Posterior vena cava (tissue), 2 donors: ENCODE measurements at places on chromosomes 1 and 21. TPM values are rescaled to one million over a fixed set of nuclear protein-coding genes. Genes with fewer than 3 reads are reported as not detected.

DNA sequence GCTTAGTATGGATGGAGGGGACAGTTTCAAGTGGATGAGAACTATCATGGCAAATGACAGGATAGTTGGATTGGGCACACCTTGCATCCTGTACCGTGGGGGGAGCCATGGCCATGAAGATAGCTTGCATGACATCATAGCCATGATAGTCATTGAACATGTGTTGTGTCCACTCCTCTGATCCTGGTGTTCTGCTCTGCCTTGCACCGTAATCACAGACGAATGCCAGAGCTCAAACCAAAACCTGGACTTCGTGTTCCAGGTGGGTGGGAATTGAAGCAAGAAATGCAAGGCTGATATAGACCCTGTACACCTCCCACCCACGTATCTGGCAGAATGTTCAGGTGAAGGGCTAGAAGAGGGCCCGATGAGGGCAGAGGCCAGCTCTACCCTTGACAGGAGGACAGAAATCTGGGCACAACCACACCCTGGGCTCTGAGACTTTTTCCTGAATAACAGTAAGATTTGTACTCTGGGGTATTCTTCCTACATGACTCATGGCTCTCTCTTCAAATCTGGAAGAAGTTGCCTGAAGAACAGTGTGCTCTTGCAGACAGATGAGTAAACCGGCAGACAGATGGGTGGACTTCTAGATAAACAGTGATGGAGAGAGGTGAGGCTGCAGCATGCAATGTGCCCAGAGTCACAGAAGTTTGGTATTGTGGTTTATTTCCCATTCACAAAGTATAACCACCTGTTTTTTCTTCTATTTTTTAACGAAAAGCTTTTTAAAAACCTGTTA lies 45.0 kb downstream of the KCNJ6 start:
- DNase-seq, result no peak

GRCh38 chr1:18007391-18008041 lies 100.1 kb upstream of the IGSF21 start:
- no peak for DNase-seq

- DNase-seq, result no peak
Measured at GRCh38 chr1:48790397-48790796, 13.7 kb upstream of the BEND5 start.

GRCh38 chr21:25772686-25773085 lies 37.9 kb downstream of the GABPA start:
- no peak for DNase-seq

DNA sequence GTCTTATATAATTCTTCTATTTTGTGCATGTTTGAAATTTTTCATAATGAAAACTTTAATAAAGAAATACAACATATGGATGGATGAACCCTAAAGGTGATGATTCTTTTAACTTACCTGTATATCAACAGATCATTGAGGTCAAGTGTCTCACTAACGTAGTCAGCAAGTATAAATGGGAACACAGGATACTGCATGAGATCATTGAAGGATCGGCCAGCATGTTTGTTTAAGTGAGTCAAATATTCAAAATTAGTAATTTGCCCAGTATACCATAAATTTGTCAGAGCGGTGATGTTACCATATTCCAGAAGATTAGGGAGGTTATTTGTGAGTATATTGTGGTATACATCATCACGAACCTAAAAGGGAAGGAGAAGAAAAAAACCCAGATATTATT lies 71.0 kb upstream of the GNG4 start:
- DNase-seq, result no peak

DNA sequence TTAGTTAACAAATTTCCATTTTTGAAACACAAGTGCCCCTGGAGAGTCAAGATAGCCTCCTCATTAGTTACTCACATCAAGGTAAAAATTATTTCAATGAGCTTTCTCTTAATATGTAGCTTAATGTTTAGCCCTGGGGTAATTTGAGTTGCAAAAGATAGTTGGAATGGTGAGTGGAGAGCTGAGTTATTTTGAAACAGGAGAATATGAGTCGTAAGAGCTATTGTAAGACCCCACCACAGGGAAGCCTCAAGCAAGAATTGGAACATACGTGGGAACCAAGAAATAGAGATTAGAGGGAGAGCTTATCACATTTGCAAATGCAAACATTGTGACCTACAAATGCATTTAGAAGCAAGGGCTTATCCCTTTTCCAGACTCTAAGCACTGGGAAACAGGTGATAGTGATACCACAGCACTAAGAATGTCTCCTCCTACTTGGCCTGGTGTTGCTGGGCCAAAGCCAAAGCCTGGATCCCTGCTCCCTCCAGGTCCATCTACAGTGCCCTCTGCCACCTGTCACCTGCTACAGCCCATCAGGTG lies 635.1 kb downstream of the PTPRC start:
- DNase-seq, result no peak

DNA sequence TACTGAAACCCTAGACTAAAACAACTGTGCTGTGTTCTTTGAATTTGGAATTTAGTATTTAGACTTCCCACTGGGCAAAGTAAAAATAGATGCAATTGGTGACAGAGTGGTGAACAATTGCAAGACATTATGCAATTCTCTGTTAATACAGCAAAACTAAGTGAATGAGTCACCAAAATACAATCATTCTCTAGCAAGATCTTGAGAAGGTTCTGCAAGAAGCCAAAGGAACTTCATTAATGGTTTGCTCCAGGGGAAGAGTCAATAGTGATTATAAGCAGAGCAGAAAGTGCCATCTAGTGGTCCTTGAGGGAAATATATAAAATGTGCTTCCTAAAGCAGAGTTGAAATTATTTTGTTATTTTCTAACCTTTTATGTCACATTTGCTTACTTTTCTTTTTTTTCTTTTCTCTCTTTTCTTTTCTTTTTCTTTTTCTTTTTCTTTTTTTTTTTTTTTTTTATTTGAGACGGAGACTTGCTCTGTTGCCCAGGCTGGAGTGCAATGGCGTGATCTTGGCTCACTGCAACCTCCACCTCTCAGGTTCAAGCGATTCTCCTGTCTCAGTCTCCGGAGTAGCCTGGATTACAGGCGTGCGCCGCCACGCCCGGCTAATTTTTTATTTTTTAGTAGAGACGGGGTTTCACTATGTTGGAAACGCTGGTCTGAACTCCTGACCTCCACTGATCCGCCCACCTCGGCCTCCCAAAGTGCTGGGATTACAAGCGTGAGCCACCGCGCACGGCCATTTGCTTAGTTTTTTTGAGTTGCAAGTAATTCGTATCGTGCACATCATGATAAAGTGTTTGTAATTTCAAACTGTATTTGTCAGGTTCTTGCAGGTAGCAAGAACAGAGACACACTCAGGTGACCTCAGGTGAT lies 99.2 kb downstream of the CTH start:
- DNase-seq, result no peak

DNA sequence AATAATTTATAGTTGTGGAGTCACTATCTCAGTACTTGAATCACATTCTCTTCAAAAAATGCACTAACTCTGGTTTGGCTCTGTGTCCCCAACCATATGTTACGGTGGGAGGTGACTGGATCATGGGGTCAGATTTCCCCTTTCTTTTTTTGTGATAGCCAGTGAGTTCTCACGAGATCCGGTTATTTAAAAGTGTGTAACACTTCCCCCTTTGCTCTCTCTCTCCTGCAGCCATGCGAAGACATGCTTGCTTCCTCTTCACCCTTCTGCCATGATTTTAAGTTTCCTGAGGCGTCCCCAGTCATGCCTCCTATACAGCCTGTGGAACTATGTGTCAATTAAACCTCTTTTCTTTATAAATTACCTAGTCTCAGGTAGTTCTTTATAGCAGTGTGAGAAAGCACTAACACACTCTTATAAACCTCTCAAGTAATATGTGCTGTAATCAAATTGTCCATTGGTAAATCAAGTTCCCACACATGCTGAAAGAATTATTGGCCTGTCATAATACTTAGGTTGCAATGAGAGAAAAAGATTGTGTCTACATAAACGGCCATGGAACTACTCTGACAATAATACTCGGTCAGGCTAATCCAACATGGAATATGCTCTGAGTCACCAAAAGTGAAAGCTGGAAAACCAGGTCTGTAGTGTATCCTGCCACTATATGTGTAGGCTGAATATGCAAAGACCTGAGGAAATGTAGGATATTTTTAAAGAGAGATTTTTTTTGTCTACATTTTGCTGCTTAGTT lies 107.5 kb downstream of the SLC44A5 start:
- DNase-seq, result no peak

DNA sequence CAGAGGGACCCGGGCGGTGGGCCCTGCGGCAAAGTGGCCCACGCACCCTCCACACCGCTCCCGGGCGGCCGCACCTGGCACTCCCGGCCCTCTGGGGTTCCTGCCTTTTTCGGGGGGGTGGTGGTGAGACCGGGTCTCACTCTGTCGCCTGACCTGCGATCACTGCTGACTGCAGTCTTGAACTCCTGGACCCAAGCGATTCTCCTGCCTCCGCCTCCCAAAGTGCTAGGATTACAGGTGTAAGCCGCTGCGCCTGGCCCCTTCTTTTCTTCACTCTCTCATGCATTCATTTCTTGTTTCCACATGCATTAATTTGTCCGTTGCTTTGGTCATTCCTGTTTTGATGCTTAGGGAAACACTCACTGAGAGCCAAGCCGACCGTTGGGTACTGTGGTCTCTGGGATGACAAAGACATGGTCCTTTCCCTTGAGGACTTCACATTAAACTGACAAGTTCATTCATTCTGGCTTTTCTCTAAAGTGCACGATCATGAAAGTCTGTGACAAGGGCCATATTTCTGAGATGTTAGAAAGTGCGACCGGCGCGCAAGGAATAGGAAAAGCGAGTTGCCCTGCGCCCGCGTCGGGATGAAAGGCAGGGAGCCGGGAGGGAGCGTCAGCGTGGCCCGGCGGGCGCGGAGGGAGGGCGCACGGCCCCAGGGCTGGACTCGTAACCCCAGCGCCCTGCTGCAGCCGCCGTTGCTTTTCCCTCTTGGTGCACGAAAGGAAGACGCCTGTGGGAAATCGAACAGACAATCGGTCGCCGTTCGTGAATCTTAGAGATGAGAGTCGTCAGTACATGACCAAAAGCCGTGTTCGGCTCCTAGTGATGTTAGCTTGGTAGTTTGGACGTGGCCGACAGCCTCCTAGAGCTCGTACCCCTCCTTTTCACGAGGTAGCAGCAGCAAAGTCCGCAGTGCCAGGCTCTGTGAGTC lies 1.0 kb upstream of the MCOLN2 start:
- no peak for DNase-seq

DNA sequence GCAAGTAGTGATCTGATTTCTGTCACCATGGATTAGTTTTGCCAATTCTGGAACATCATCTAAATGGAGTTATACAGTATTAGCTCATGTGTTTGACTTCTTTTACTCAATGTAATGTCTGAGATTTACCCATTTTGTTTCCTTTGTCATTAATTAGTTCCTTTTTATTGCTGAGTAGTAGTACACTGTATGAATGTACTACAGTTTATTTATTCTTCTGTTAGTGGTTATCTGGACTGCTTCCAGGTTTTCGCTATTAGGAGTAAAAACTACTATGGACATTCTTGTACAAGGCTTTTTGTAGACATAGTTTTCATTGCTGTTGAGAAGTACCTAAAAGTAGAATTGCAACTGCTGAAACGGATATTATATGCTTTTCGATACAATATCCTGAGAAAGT lies 14.1 kb downstream of the SUCO start:
- no peak for DNase-seq

GRCh38 chr1:213820362-213821149 lies 167.2 kb upstream of the PROX1 start:
- no peak for DNase-seq

DNA sequence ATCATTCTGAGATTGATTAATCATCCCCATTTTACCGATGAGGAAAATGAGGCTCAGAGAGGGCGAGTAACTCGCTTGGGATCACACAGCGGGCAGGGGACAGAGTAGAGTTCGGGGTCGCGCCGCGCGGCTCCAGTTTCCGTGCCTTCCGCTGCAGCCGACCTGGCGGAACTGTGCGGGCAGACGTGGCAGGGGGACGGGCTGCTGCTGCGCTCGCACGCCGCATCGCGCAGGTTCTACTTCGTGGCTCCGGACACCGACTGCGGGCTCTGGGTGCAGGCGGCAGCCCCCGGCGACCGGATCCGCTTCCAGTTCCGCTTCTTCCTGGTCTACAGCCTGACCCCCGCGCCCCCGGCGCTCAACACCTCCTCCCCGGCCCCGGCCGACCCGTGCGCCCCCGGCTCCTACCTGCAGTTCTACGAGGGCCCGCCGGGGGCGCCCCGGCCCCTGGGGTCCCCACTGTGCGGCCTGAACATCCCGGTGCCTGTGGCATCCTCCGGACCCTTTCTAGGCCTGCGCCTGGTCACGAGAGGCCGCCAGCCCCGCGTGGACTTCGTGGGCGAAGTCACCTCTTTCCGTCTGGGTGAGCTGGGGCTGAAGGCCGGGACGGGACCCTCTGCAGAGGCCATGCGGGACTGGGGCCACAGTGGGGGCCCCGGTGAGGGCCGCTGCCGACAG lies 2.3 kb downstream of the LDLRAD2 start:
- no peak for DNase-seq

DNA sequence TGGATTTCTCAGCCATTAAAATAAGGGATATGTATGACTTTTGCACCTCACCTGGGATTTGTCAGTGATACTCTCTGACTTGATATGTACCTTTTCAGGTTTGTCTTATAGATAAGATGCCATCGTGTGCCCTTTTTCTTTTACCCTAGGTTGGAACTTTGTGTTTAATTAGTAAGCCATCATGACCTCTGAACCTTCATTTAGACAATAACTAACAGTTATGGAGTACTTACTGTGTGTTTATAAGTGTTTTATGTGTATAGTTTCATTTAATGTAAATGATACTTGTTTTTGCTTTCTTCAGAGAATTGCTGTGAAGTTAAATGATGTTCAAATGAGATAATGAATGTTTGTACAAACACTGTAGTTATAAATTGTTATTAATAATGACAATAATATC lies 14.4 kb downstream of the HS2ST1 start:
- DNase-seq, result no peak

TCHHL1 gene
- not detected for total RNA-seq

DNA sequence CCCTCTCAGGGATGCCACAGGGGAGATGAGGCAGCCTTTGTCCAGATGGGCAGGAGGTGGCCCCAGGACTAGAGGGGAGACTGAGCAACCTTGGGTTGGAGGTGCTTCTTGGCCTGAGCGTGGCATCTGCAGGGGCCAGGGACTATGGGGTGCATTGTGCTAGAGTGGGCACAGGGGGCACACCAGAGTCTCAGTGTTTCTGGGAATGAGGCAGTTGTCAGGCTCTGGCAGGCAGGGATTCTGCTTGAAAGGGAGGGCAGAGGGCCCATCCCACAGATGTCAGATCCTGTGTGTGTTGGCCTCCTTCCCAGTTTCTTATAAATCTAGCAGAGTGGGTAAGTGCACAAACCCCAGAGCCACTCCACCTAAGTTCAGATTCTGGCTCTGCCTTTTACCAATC lies 13.7 kb downstream of the LGR6 start:
- no peak for DNase-seq

GRCh38 chr1:26070296-26070962 lies 3.0 kb upstream of the TRIM63 start:
- DNase-seq, result no peak

REN gene
- not detected for total RNA-seq
